ENCODE measurements at places on chromosomes 16 and 17.

- DNase-seq = no peak
These were observed 12.0 kb downstream of the SNN start for GRCh38 chr16:11679941-11680911.

- DNase-seq = no peak
These were observed 120.5 kb downstream of the HS3ST4 start for GRCh38 chr16:25812215-25812614.

- no peak for DNase-seq
These were observed 26.4 kb downstream of the TAC4 start for GRCh38 chr17:49821466-49821865.

GRCh38 chr16:66266436-66267291, 99.8 kb upstream of the CDH5 start:
- no peak for DNase-seq

GRCh38 chr16:47872225-47872624, 283.6 kb downstream of the ABCC12 start:
- no peak for DNase-seq

DNA sequence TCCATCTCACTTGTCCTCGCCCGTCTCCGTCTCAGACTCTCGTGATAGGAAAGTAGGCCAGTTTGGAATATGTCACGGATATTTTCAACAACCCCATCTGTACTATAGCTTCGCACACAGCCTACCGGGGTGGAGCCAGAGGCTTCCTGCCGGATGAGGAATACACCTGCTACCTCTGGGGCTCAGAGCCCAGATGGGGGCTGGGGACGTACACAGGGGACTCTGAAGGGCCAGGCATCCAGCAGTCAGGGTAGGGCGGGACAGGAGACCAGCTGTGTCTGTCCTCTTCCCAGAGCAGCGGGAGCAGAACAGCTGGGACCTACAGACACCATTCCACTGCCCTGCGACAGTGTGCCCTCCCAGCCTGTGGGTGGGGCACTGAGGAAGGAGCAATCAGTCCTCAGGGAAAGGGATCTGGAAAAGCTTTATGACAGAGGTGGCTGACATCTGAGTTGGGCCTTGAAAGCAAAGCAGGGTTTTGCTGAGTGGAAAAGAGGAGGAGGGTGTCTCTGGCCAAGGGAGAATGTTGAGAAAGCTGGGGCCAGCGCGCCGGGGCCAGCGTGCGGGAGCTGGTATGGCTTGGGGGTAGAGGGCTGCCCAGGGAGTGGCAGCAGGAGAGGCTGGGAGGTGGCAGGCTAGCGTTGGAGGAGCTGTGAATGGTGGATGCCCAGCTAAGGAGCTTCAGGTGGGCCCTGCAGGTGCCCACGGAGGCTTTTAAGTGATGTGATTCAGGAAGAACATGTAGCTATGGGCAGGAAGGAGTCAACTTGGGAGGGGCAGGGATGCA, 11.5 kb upstream of the SRCIN1 start:
- DNase-seq = no peak

- DNase-seq = no peak
These were observed 180.9 kb upstream of the TOX3 start for GRCh38 chr16:52727849-52728248.

DNA sequence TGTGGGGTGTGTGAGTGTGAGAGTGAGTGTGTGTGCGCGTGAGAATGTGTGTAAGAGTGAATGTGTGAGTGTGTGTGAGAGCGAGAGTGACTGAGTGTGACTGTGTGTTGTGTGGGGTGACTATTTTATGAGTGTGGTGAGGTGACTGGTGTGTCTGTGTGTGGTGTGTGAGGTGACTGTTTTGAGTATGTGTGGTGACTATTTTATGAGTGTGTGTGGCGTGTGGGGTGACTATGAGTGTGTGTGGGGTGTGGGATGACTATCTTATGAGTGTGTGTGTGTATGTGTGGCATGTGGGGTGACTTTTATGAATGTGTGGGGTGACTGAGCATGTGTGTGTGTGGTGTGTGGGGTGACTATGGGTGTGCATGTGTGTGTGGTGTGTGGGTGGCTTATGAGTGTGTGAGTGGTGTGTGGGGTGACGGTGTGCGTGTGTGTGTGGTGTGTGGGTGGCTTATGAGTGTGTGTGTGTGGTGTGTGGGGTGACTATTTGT, 152.9 kb upstream of the PLCG2 start:
- no peak for DNase-seq

- no peak for DNase-seq
These were observed 55.4 kb upstream of the NLK start for GRCh38 chr17:27986805-27987684.

GRCh38 chr16:12455287-12455798, 348.3 kb downstream of the CPPED1 start:
- DNase-seq = peak; percentile 68

GRCh38 chr16:78690510-78690909, 591.1 kb downstream of the WWOX start:
- no peak for DNase-seq

DNA sequence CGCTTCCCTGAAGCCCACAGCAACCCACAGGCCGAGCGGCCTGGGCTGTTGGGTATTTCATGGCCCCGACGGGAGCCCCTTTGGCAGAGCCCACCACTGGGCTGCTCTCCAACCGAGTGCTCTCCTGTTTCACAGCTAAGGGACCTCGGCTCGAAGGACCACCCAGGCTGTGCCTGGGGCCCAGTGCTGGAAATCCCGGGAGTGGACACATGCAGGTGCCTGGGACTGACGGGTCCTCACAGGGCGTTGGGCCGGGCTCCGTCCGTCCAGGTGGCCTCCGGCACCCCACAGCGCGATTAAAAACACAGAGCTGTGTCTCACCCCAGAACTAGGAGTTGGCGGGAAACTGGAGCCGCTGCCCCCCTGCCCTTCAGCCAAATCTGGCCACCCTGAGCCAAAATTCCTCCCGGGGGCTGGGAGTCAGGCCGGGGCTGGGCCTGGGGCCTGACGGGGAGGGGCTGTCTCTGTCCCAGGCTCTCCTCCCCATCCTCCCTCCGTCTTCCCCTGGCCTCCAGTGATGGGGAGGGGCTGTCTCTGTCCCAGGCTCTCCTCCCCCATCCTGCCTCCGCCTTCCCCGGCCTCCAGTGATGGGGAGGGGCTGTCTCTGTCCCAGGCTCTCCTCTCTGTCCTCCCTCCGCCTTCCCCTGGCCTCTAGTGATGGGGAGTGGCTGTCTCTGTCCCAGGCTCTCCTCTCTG, 14.1 kb downstream of the UTS2R start:
- no peak for DNase-seq

DNA sequence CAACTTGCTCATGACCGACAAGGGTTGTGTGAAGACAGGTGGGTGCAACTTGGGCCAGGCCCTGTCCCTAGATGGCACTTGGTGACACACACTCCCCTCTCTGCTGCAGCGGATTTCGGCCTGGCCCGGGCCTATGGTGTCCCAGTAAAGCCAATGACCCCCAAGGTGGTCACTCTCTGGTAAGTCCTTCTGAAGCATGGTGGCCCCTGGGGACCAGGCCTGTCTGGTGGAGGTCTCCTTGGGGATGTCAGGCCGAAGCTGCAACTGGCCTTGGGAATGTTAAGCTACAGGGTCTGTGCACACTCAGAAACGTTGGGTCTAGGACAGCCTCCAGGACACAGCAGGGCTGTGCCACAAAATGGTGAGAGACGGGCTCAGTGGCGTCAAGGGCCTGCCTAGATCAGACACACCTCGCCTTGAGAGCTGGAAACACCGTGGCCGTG, 6.8 kb downstream of the CDK10 start:
- DNase-seq = no peak

- DNase-seq = no peak
These were observed 173.1 kb downstream of the C16orf78 start for GRCh38 chr16:49546735-49547134.

DNA sequence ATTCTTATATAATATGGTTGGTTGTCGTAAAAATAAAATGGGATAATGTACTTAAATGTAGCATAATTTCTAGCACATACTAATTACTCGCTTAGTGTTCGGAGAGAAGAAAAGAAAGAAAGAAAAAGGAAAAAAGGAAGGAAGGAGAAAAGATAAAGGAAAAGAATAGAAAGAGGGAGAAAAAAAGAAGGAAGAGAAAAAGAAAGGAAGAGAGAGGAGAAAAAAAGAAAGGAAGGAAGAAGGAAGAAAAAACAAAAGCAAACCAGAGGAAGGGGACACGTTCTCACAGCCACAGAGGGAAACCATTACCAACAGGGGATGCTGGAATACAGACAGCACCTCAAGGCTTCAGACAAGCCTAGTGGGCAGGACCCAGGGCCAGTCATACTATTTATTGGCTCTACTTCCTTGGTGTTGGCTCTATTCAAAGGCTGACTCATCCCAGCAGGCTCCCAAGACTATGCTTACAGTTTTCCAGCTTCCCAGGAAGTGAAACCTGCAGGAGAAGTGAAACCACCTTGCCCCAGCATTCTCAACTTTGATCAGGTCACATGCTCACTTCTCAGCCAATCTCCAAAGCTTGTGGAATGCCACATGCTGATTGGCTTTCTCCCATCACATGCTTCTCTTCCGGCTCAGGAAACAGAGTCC, 273.5 kb upstream of the IRX5 start:
- DNase-seq = no peak

DNA sequence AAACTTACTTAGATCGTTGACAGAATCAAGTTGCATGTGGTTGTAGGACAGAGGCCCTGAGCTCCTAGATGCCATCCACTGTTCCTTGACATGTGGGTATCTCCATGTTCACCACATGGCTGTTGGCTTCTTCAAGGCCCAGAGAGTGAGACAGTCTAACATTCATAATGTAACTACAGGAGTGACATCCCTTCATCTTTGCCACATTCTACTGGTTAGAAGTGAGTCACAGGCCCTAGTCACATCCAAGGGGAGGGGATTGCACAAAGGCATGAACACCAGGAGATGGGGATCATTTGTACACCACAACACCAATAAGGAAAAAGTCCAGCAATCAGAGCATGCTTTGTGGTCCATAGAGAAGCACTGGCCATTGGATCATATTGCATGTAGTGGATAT, 56.6 kb downstream of the WSCD1 start:
- no peak for DNase-seq

DNA sequence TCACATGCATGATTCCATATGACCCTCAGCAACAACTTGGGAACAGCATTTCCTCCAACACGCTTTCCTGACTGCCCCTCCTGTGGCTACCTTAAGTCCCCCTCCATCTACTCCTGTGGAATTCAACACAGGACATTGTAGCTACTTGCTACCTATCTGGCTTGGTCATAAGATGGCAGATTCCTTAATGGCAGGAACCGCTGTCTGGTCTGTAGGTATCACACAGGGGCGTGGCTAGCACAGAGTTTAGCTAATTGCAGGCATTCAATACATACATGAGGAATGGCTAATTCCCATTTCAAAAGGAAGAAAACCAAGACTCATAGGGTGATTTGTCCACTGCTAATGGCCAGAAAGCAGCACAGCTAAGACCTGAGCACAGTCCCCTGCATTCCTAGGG, 8.6 kb downstream of the LRRC59 start:
- no peak for DNase-seq

- no peak for DNase-seq
These were observed 1.5 kb upstream of the FBXL16 start for GRCh38 chr16:707062-707538.

GRCh38 chr16:8936421-8936820, 27.3 kb downstream of the USP7 start:
- peak; percentile 63 for DNase-seq

- DNase-seq = no peak
These were observed 5.0 kb upstream of the HOXB9 start for GRCh38 chr17:48630925-48631692.

DNA sequence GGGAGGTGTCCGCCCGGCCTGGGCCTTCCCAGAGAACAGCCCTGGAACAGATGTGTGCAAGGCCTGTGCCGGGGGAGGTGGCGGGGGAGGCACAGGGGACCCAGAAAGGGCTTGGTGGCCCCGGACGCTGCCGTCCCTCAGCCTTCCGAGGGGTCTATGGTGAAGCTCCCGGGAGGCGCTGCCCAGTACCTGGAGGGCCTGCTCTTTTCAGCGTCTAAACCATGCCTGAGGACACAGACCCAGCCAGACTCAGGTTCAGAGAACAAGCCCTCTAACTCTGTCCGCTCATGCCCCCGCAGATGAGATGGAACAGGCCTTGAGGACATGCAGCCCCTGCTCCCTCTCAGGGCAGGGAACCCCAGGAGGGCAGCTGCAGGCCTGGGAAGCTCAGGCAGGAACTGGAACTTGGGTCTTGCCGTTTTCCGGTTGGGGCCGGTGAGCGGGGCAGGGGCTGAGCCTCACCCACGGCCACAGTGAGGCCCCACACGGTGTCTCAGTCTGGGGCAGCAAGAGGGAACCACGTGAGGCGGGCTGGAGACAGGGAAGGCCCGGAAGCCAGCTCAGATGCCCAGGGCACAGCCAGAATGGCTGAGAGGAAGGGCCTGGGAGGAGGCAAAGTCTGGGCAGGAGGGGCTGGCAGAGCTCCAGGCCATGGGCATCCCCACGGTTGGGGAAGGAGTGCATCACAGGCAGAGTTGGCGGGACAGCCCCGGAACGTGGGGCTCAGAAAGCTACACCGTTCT, 12.5 kb downstream of the SLC16A3 start:
- DNase-seq = no peak

DNA sequence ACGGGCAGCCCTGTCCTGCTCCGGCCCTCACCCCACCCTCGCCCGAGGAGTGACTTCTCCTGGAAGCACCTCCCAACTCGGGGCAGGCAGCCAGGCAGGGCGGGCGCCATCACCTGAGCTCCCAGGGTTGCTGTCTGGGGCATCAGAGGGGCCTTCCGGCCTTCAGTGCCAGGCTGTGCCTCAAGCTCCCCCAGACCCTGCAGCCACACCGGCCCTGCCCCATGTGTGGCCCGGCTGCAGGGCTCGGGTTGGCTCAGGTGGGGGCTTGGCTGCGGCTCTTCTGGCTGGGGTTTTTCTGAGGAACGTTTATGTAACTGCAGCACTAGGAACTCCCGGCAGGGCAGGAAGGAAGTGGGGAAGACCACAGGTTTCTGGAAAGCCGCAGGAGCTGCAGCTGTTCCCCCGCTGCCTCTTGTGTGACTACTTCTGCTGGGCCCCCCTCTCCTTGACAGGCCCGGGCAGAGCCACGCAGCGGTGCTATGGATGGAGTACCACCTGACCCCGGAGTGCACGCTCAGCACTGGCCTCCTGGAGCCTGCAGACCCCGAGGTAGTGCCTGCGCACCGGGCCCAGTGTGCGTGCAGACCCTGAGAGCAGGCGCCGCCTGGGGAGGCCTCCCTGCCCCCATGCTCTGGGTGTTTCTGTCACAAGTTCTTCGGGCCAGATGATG, 45.6 kb downstream of the PRMT7 start:
- DNase-seq = no peak

GRCh38 chr17:30153463-30153862, 36.8 kb downstream of the NSRP1 start:
- DNase-seq = no peak

DNA sequence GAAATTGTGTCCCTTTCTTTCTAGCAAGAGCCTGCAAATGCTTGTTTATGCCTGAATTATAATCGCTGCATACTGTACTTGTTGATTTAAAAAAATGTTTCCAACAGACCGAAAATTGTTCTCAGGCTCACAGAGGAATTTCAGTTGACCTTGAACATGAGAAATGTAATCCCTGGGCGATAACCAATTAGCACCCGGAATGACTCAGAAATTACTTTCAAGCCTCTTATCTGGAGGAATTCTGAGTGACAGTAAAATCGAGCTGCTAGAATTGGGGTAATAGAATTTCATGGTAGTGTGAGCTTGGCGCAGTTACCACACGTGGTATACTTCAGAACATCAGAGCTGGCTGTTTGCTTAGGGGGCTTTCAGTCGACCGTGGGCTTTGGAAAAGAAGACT, 139.1 kb upstream of the CACNG3 start:
- no peak for DNase-seq
